Upper lobe of left lung (tissue), 6 donors: ENCODE measurements at places on chromosomes 5 and 9. TPM values are rescaled to one million over a fixed set of nuclear protein-coding genes. Genes with fewer than 3 reads are reported as not detected.

Gene PRR16
- 3.3 TPM for total RNA-seq

DNA sequence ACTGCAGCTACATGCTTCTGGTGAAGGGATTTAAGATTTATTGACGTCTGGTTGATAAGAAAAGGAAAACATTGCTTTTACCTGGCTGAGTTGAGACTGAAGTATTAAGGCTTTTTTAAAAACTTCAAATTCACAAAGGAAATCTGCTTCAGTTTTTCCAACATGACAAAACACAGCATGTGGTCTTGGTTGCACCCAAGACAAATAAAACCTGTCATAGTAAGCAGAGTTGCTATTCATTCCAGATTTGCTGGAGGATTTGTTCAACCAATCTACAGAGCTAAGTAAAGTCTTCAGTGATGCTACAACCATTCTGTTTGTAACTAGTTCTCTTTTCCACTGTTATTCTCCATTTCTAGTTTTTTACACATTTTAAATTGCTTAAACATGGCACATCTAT is 11.3 kb downstream of the C5orf63 start:
- H3K27me3 ChIP-seq = no peaks in the 10 kb centered on the region
- no peaks in the 10 kb centered on the region for H3K36me3 ChIP-seq
- H3K27ac ChIP-seq = no peak overlapping the region
- H3K4me1 ChIP-seq = no peaks in the 10 kb centered on the region
- no peak overlapping the region for H3K4me3 ChIP-seq

DNA sequence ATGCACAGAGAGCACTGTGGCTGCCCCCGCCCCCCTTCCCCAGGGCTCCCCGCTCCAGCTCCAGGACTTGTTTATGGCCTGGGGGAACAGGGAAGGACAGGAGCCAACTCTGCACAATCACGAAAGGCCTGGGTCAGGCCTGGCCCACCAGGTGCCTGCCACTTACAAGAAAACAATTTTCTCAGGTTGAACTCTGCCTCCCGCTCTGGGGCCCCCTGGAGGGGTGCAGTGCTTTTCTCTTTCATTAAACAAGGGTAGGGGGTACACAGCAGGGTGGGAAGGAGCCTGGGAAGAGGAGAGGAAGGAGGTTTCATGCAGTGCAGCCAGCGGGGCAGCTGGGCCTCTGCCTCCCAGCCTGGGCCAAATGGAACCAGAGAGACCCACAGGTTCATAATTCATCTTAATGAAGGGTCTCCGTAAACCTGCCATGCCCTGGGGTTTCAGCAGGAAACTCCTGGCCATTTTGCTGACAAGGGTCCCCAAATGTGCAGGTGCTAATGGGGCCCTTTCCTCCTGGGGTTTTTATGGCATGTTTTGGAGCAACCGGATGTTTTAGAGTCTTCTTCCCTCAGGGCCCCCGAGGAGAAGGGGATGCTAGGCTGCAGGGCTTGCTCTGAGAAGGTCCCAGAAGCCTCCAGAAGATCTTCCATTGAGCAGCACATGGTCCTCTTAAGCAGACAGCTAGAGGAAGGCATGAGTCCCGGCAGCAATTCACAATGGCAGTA is 219.8 kb downstream of the SLIT3 start:
- peak; percentile 36 for DNase-seq
- no peaks in the 10 kb centered on the region for H3K4me1 ChIP-seq
- H3K27ac ChIP-seq = no peak overlapping the region
- no peaks in the 10 kb centered on the region for H3K27me3 ChIP-seq

- H3K4me1 ChIP-seq = no peaks in the 10 kb centered on the region
- no peaks in the 10 kb centered on the region for H3K27me3 ChIP-seq
- no peak overlapping the region for H3K27ac ChIP-seq
- peak; percentile 7 for DNase-seq
- H3K36me3 ChIP-seq = no peaks in the 10 kb centered on the region
Measured at GRCh38 chr9:133189826-133190225, 19.2 kb downstream of the OBP2B start.

DNA sequence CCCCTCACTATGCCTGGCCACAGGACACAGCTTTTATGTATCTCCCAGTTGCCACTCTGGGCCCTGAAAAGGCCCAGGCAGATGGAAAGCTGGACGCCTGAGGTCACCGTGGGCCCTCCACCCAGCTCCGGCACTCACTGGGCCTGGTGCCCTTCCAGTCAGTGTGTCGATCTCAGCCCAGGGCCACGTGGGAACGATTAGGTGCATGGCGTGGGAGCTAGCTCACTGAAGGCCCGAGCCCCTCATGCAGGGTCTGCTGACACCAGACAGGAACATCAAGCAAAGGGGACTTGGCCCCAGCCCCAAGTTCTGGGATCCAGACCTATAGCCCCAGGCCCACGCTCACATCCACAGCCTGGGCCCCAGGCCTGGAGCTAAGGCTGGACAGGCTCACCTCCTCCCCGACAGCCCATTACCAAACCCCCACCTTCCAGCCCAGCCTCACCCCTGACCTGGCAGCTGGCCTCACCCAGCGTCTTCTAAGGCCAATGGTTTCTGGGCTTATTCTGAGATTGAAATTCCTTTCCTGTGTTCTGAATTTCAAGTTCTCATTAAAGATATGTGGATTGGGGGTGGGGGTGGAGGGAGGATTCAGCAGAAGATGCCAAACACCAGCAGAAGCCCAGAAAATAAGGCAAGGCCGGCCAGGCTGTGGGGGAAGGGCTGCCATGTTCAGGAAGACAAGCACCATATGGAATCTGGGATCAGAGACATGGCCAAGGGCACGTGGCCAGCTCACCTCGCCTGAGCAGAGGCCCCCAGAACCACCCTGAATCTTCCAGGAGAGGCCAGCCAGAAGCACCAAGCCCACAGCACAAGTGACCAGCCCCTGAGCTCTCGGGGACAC is 74.5 kb downstream of the ADAMTS2 start:
- no peaks in the 10 kb centered on the region for H3K36me3 ChIP-seq
- peak; percentile 72 for DNase-seq
- peaks cover 17% of the 10 kb centered on the region for H3K4me1 ChIP-seq
- H3K27me3 ChIP-seq = no peaks in the 10 kb centered on the region

DNA sequence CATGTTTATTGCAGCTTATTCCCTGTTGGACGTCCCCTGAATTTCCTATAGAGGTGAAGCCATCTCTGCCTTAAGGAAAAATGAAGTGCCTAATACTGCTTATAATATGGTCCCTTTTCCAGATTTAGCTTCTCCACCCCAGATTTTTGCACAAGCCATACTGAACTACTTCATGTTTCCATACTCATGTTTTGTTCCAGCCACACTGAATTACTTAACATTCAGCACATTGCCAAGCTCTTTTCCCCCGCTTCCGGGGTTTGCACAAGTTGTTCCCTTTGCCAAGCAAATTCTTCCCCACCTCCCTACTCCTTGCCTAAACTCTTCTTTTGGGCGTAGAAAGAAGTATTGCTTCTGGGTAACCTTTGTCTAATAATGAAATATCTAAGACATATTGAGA is 1.7 kb upstream of the CNTRL start:
- no peaks in the 10 kb centered on the region for H3K27me3 ChIP-seq
- no peak for DNase-seq
- peak overlapping the region; percentile 81 for H3K4me3 ChIP-seq
- H3K4me1 ChIP-seq = peaks cover 21% of the 10 kb centered on the region
- peak overlapping the region; percentile 95 for H3K27ac ChIP-seq

Gene NEUROG1
- total RNA-seq = not detected

- DNase-seq = no peak
- no peaks in the 10 kb centered on the region for H3K4me1 ChIP-seq
- H3K27ac ChIP-seq = no peak overlapping the region
- no peaks in the 10 kb centered on the region for H3K27me3 ChIP-seq
- no peak overlapping the region for H3K4me3 ChIP-seq
Measured at GRCh38 chr9:78316166-78316892, 19.4 kb downstream of the PSAT1 start.
